A172 (cell line): ENCODE measurements at places on chromosomes 5 and 9. TPM values are rescaled to one million over a fixed set of nuclear protein-coding genes. Genes with fewer than 3 reads are reported as not detected.

The SLC6A3 gene
- not detected in 2 replicates for total RNA-seq

The IQGAP2 gene
- 1.8 and 8.3 TPM in 2 replicates for total RNA-seq

The PKN3 gene
- 16.6 and 18.1 TPM in 2 replicates for total RNA-seq

The PPP3R2 gene
- not detected in 2 replicates for total RNA-seq

The ANKS6 gene
- total RNA-seq: 30.8 and 39.4 TPM in 2 replicates

The DNM1 gene
- 16.7 and 20.6 TPM in 2 replicates for total RNA-seq

The ZFR gene
- total RNA-seq: 86.8 and 104 TPM in 2 replicates

The PCDHGA10 gene
- total RNA-seq: 4.7 and 5.3 TPM in 2 replicates

The SPINK7 gene
- total RNA-seq: not detected in 2 replicates

The LCN12 gene
- 0.07 and 2.2 TPM in 2 replicates for total RNA-seq

The SPATA31E1 gene
- not detected in 2 replicates for total RNA-seq

The PDE6A gene
- 0.10 and 0.41 TPM in 2 replicates for total RNA-seq

The CSF2 gene
- 0.67 and 1.3 TPM in 2 replicates for total RNA-seq

The SUSD3 gene
- not detected in 2 replicates for total RNA-seq

The CSF1R gene
- total RNA-seq: 0.84 and 0.96 TPM in 2 replicates

The PSMD5 gene
- total RNA-seq: 56.1 and 65.9 TPM in 2 replicates

The CDKN2B-AS1 gene
- not detected in 2 replicates for total RNA-seq

The ZMAT2 gene
- total RNA-seq: 91.8 and 100 TPM in 2 replicates

The C9 gene
- total RNA-seq: not detected in 2 replicates

The LCN1 gene
- total RNA-seq: 0.47 TPM in 1 of 2 replicates, not detected in the other

The SVEP1 gene
- 0.07 TPM in 1 of 2 replicates, not detected in the other for total RNA-seq

The ELAVL2 gene
- total RNA-seq: 7.7 and 27.5 TPM in 2 replicates

The AHRR gene
- total RNA-seq: 1.2 and 1.4 TPM in 2 replicates

The FYB1 gene
- 0.05 and 0.12 TPM in 2 replicates for total RNA-seq

The LRRC8A gene
- total RNA-seq: 62.5 and 71.4 TPM in 2 replicates

The ZNF782 gene
- 6.9 and 12.5 TPM in 2 replicates for total RNA-seq

The BARHL1 gene
- not detected in 2 replicates for total RNA-seq

The BSPRY gene
- total RNA-seq: not detected in 2 replicates

The FREM1 gene
- 0.14 TPM in 1 of 2 replicates, not detected in the other for total RNA-seq

The NSA2 gene
- 199 and 320 TPM in 2 replicates for total RNA-seq

The OBP2B gene
- total RNA-seq: not detected in 2 replicates

The SLCO6A1 gene
- not detected in 2 replicates for total RNA-seq

The POLE3 gene
- total RNA-seq: 87.5 and 104 TPM in 2 replicates

The SLC25A2 gene
- not detected in 2 replicates for total RNA-seq

The IFNA21 gene
- total RNA-seq: not detected in 2 replicates

The PCDHB15 gene
- total RNA-seq: 0.26 and 1.0 TPM in 2 replicates

The ECPAS gene
- total RNA-seq: 45.3 and 49.9 TPM in 2 replicates

The AQP7 gene
- total RNA-seq: 0.12 TPM in 1 of 2 replicates, not detected in the other

The MARVELD2 gene
- total RNA-seq: not detected in 2 replicates

The PCDHGB4 gene
- 0.07 TPM in 2 replicates for total RNA-seq

The FAT2 gene
- 0.22 and 0.36 TPM in 2 replicates for total RNA-seq

The SGTB gene
- total RNA-seq: 17.7 and 20.2 TPM in 2 replicates

The MRPS2 gene
- 52.5 and 54.2 TPM in 2 replicates for total RNA-seq

The HTR4 gene
- total RNA-seq: not detected in 2 replicates

The F2RL1 gene
- total RNA-seq: 1.7 and 2.3 TPM in 2 replicates

The CD274 gene
- total RNA-seq: 1.4 and 2.2 TPM in 2 replicates

The PCDHGC5 gene
- total RNA-seq: 1.1 and 3.7 TPM in 2 replicates

The RGS7BP gene
- not detected in 2 replicates for total RNA-seq

The INSYN2B gene
- 15.6 and 16.3 TPM in 2 replicates for total RNA-seq

The FCN2 gene
- not detected in 2 replicates for total RNA-seq

The SLC6A7 gene
- not detected in 2 replicates for total RNA-seq
